Aortic smooth muscle cell (primary cell): ENCODE measurements at places on chromosomes 7 and 10. TPM values are rescaled to one million over a fixed set of nuclear protein-coding genes. Genes with fewer than 3 reads are reported as not detected.

Gene VAX1
- total RNA-seq: not detected in 2 replicates

Gene DNAH11
- total RNA-seq: 0.40 and 0.68 TPM in 2 replicates

Gene ASB10
- total RNA-seq: not detected in 2 replicates

Gene FZD8
- total RNA-seq: 8.6 and 23.1 TPM in 2 replicates

Gene MPLKIP
- 9.5 and 10.4 TPM in 2 replicates for total RNA-seq

Gene OR2A42
- total RNA-seq: 0.06 TPM in 1 of 2 replicates, not detected in the other

Gene GPR22
- not detected in 2 replicates for total RNA-seq

Gene LRIT1
- total RNA-seq: not detected in 2 replicates

Gene RBM33
- total RNA-seq: 26.2 and 41.7 TPM in 2 replicates

Gene SRRM3
- under 0.01 TPM in 1 of 2 replicates, not detected in the other for total RNA-seq
